ENCODE measurements at places on chromosomes 7 and 10.

DNA sequence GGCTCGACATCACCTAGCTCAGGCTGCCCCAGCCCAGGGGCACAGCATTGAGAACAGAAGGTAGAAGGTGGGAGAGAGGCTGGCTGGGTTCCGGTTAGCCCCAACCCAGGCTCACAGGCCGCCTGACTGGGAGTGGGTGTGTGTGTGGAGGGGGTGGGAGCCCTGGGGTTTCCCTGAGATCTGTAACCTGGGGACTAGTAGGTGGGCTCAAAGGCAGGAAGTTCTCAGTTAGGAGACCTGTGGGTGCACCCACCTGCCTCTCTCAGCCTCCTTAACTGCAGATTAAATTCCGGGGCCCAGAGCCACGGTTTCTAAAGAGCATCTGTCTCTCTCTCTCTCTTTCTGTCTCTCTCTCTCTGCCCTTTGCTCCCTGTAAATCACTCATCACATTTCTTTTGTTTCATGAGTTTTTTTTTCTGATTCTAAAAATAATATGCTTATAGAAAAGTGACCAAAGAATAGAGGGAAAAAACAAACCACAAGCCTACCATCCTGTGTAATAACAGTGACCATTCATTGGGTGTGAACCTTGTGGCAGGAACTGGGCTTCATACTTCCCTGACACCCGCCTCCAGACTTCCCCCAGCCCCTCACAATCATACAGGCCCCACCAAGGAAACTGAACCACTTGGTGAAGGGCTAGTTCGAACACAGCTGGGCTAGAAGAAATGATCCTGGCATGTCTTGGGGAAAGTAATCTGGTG, 83.4 kb upstream of the SMNDC1 start:
- no peak for DNase-seq

- DNase-seq = no peak
Measured at GRCh38 chr7:1523208-1523607, 7.3 kb upstream of the MAFK start.

- DNase-seq = no peak
Measured at GRCh38 chr10:2972810-2973209, 94.5 kb upstream of the PFKP start.

DNA sequence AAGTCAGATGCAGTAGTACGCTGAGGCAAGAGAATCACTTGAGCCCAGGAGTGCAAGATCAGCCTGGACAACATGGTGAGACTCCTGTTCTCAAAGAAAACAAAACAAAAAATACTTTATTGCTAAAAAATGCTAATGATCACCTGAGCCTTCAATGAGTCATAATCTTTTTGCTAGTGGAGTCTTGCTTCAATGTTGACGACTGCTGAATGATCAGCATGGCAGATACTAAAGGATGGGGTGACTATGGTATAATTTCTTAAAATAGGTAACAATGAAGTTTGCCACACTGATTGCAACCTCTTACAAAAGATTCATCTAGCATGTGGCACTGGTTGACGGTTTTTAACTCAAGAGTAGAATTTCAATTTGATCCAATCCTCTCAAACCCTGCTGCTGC, 22.3 kb downstream of the NANOS1 start:
- DNase-seq = no peak

DNA sequence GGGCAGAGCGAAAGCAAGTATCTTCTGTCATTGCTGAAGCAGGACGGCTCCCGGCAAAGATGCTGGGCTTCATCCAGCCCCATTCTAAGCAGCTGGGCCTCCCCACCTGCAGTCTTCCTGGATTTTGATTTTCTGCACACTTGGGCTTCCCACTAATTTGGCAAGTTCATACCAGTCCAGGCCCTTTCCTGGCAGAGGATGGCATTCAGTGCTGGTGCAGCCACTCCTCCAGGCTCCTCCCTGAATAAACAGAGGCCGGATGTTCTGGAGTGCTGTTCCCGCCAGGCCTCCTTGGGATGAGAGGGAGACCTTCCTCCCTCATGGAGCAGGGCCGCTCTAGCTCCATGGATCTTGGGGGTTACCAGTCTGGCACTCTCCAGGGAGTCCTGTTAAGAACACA, 3.4 kb downstream of the BAG3 start:
- DNase-seq = no peak

DNA sequence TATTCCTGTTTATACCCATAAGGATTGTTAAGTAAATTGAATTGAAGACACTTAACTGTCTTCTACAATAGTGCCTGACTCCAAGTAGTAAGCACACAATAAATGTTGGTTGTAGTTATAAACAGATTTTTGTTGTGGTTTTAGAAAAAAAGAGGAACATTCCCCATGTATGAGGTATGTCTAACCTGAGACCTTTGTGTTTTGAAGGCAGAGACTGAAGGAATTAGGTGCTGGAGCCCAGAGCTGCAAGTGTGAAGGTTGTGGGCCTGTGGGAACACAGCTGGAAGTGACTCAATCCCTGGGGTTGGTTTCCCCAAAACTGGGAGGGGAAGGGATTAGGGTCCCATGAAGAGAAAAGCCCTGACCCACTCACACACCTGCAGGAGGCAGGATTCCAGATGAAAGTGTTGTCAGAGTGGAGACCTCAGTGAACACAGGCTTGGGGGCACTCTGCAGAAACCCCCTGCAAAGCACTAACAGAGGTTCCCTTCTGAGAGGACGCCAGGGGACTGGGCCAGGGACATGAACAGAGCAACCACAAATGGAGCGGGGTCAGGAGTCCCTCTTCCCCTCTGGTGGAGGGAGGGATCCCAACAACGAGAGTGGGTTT, 265.1 kb upstream of the KLF14 start:
- DNase-seq = no peak

DNA sequence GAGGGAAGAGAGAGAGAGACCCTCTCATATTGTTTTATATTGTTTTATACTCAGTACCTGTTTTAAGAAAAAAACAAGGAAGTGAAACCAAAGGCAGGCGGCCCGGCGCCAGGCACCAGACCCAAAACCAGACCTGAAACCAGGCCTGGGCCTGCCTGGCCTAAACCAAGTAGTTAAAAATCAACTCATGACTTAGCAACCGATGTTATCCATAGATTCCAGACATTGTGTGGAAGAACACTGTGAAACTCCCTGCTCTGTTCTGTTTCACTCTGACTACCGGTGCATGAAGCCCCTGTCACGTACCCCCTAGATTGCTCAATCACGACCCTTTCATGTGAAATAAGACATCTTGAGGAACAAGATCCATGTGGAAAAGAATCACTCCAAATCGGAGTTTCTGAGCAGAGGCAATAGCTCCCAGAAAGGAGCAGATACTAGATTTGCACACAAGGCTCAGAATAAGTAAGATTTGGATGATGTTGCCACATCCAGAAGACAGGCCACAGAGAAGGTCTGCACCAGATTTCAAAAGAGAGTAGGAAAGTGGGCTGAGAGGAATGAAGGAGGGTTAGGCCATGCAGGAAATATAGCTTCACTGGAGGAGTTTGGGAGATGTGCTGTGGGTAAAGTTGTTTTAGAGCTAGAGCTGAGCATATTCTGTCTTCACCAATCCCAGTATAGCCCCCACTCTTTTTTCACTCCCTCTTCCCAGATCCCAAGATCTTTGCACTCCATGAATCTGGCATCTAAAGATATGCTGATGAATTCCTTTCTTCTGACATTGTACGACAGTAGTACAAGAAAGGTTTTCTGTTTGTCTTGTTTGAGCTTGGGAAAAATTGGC, 8.8 kb upstream of the ZNF248 start:
- no peak for DNase-seq

GRCh38 chr7:16071246-16071857, 350.0 kb downstream of the CRPPA start:
- DNase-seq = peak; percentile 53
